Natural killer cell (primary cell): ENCODE measurements at places on chromosomes 13 and 19. TPM values are rescaled to one million over a fixed set of nuclear protein-coding genes. Genes with fewer than 3 reads are reported as not detected.

- H3K27ac ChIP-seq: no peak overlapping the region
- H3K36me3 ChIP-seq: no peaks in the 10 kb centered on the region
- H3K4me1 ChIP-seq: peaks cover 15% of the 10 kb centered on the region
- peak overlapping the region; percentile 34 for H3K4me3 ChIP-seq
- H3K27me3 ChIP-seq: peaks cover 4% of the 10 kb centered on the region
Measured at GRCh38 chr19:39030854-39031367, 1.4 kb downstream of the FBXO27 start.

SIGLEC12 gene
- total RNA-seq: 0.50 TPM

DNA sequence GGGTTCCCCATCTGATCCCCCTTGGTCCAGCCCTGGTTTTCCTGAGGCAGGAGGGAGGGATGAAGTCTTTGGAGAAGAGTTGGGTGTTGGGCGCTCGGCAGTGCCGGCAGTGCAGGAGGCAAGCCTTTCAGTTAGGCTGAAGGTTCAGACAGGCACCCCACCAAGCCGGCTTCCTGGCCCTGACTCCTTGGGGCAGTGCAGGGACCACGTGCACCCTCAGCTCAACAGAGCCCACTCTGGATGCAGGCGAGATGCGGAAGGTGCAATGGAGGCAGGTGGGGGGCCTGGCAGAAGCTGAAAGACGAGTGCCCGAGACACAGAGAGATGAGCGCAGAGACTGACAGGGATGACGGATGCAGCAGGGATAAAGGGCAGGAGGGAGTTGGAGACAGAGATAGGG is 11.1 kb downstream of the MAMSTR start:
- H3K27ac ChIP-seq: no peak overlapping the region
- peaks cover 8% of the 10 kb centered on the region for H3K4me1 ChIP-seq
- DNase-seq: no peak
- H3K36me3 ChIP-seq: no peaks in the 10 kb centered on the region

DNA sequence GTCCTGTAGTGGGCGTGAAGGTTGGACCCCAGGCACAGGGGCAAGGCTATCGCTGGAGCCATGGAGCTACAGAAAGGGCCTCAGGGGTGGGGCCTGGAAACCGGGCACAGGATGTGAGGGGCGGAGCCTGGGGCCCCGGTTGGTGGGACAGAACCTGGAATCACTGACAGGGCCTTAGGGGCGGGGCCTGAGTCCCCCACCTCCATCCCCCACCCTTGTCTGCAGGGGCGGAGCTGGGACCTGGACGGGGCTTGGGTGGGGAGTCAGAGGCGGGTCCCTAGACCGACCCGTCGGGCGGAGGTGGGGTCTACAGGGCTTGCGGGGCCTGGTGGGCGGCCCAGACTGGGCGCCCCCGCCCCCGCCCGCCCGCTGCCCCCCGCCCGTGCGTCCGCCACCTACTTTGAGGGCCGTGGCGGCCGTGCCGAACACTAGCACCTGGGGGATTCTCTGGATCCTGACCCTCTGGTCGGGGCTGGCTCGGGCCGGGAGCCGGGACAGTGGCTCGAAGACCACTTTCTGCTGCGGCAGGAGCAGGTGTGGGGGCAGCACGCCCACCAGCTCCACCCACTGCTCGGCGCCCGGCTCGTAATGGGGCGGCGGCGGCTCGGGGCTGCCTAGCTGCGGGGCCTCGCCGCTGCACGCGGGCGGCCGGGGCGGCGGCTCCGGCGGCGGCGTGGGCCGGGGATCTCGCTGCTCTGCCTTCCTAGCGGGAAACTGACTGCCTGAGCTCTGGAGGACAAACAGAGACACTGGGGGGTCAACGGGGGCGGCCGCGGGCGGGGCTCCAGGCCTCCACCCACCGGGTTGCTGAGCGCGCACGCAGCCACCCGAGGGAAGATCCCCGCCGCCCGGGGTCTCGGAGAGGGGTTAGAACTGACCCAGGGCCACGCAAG is 26.3 kb downstream of the DCAF15 start:
- peaks cover 2% of the 10 kb centered on the region for H3K36me3 ChIP-seq
- H3K27ac ChIP-seq: no peak overlapping the region
- no peak for DNase-seq
- H3K27me3 ChIP-seq: no peaks in the 10 kb centered on the region
- H3K4me1 ChIP-seq: peaks cover 40% of the 10 kb centered on the region
- peak overlapping the region; percentile 30 for H3K4me3 ChIP-seq

DNA sequence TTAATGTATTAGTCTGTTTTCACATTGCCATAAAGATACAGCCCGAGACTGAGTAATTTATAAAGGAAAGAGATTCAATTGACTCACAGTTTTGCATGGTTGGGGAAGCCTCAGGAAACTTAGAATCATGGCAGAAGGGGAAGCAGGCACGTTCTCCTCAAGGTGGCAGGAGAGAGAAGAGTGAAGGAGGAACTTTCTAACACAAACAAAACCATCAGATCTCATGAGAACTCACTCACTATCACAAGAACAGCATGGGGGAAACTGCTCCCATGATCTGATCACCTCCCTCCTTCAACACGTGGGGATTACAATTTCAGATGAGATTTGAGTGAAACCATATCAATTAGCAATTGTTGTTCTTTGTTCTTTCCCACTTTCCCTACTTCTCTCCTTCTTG is 689.0 kb upstream of the SLITRK1 start:
- H3K27ac ChIP-seq: no peak overlapping the region
- no peak for DNase-seq
- no peaks in the 10 kb centered on the region for H3K4me1 ChIP-seq
- no peak overlapping the region for H3K4me3 ChIP-seq
- no peaks in the 10 kb centered on the region for H3K27me3 ChIP-seq
- no peaks in the 10 kb centered on the region for H3K36me3 ChIP-seq

DNA sequence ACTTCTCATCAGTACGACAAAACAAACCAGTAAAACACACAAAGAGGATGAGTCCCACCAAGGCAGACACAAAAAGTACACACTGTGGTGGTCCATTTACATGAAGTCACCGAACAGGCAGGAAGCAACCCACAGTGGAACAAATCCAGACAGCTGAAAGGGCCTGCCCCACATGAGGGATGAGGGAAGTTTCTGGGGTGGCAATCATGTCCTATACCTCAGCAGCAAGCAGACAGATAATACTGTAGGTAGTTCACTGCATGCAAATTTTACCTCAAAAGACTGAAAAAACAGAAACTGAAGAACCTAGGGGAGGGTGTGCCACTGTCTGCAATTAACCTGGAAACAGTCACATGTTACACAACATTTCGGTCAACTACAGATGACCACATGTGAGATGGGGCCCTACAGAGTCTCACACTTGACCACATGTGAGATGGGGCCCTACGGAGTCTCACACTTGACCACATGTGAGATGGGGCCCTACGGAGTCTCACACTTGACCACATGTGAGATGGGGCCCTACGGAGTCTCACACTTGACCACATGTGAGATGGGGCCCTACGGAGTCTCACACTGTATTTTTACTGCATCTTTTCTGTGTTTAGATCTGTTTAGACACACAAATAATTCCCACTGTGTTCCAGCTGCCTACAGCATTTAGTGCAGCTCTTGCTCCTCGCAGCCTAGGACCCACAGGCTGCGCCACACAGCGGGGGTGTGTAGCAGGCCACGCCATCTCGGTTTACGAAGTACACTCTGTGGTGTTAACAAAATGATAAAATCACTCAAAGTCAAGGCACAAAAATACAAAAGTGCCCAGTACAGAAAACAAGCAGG is 22.2 kb downstream of the PCID2 start:
- no peaks in the 10 kb centered on the region for H3K27me3 ChIP-seq
- H3K27ac ChIP-seq: peak overlapping the region; percentile 67
- DNase-seq: peak; percentile 64
- H3K4me1 ChIP-seq: peaks cover 51% of the 10 kb centered on the region
- no peak overlapping the region for H3K4me3 ChIP-seq

DNA sequence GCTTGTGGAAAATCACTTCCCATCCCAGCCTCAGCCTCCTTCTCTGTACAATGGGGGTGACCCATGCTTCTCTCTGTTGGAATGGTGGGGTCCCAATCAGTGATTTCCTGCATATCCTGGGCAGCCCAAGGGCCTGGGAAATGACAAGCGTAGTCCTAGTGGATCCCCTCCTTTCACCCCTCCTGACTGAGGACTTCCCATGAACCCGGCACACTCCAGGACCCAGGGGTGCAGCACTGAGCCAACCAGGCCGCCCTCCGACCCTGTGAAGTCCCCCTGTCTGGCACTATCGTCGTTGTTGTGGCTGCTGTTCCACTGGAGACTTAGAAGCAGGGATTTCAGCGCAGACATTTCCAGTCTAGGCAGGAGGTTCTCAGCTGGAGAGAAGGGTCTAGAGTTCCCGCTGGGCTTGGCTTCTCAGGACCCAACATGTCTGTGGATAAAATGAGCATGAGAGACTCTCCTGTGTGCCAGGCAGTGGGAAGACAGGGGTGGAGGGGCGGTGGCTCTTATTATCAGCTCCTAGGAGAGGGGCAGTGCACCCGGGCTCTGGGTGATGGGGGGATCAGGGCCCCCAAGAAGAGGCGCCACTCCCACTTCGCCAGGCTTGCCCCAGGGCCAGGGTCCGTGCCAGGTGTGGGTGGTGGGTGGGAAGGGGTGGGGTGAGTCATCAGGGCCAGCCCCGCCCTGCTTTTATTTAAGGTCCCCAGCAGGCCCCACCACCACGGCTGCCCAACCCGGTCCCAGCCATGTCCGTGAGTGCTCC is at the start of gene LGALS7B:
TSS of gene LGALS7B (plus strand) at position 723 of the 766 bp plus-strand sequence. CDS start at position 750, 27 bp downstream.
- no peak within 1 kb of the TSS for H3K4me3 ChIP-seq
- no peaks in the 10 kb centered on the region for H3K27me3 ChIP-seq
- peaks cover 13% of the 10 kb centered on the region for H3K4me1 ChIP-seq
- H3K36me3 ChIP-seq: no peaks in the 10 kb centered on the region
- H3K27ac ChIP-seq: no peak within 1 kb of the TSS
- no peak for DNase-seq
